ENCODE measurements at places on chromosomes 7 and 10.

GRCh38 chr7:151895008-151895630 is 18.2 kb upstream of the PRKAG2 start:
- DNase-seq = no peak

DNA sequence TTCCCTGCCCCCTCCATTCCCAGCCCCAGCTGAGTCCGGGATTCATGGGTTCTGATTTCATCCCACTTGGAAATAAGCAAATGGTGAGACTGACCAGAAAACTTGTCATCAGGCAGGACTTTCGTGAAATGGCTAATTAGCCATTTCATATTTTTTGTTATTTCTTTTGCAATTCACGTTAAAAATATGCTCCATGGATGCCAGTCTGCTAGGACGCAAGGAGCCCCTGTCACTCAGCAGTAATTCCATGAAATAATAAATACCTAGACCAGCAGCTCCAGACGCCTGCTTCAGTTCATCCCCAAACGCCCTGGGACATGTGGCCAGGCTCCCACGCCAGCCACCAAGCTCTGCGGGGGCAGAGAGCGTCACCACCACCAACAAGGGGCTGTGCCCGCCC is 111.0 kb downstream of the TRIL start:
- no peak for DNase-seq

- no peak for DNase-seq
These were observed 151.9 kb downstream of the PKD1L1 start for GRCh38 chr7:47796347-47796746.

- DNase-seq = no peak
These were observed 565.5 kb upstream of the IGFBP3 start for GRCh38 chr7:46486256-46487206.

- no peak for DNase-seq
These were observed 5.5 kb downstream of the CYP2W1 start for GRCh38 chr7:988426-988911.

GRCh38 chr10:127734753-127735152 is 2.2 kb upstream of the FOXI2 start:
- DNase-seq = no peak

DNA sequence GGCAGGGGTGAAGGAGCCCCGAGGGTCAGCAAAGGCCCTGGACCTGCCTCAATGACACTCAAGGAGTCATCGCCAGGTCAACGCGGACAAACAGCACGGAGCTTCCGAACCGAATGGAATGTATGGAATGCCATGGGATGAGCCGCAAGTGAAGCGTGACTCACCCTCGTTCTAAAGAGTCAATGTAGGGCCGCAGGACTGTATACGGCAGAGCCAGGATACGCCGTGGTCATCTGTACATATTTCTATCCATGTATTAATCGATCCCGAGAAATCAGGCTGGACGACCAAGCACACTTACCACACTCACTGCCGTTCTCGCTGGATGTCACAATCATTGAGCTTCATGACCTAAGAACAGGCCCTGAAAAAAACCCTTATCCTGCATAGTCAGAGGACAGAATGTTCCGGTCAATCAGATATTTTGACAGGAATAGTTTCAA is 4.3 kb downstream of the SNX8 start:
- DNase-seq = no peak

DNA sequence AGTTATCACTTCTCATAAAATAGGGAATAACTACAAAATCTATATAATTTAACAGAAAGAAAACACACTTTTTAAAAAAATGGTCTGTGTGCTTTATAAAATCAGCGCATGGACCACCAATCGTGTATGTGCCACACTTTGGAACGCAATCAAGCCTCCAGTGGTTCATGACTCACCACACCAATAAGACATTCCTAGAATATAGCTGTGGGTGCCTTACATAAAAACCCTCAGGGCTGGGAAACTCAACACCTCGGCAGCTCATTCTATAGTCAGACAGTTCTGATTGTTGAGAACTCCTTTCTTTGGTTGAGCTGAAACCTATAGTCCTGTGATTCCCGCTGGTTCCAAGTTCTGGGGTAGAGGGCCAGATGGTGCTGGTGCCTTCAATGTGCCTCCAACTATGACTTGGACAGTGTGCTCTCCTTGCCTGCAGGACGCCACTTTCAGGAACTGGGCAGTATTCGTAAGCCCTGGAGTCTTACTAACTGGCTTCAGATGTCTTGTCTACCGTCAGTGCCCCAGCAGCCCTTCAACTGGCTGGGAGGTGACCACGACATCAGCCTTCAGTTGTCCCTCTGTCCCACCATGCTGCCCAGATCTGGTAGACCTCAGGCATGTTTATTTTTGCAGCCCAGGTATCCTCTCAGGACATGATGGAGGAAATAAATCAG is 135.7 kb upstream of the GDF10 start:
- no peak for DNase-seq

DNA sequence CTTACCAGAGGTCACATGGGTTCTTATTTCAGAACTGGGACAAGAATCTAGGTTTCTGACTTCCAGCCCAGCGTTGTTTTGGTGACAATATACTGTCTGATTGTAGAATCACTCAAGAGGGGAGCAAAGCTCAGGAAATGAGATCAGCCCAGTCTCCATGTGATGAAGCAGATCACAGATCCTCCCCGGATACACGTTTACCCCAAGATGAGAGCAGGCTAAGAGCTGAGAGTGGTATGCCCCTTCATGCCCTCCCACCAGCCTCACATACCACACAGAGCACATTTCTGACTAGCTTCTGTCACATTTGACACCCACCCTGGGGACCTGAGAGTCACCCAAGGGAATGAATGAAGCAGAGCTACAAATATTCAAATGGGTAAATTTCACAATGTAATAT is 27.1 kb upstream of the PRKCQ start:
- no peak for DNase-seq
